ENCODE measurements at places on chromosomes 4 and X.

DNA sequence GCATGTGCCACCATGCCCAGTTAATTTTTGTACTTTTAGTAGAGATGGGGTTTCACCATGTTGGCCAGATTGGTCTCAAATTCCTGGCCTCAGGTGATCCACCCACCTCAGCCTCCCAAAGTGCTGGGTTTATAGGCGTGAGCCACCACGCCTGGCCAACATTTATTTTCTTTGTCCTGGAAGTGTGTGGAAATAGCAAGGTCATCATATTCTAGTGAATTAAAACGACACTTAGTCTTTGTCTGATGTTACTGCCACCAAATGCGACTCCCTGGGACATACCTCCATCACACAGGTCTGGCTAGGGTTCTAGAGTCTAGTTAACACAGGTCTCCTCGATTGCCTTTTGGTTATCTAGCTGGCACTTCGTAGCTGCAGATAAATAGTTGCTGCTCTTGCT is 203.1 kb downstream of the AASDH start:
- no peak overlapping the region for H3K27ac ChIP-seq
- H3K4me3 ChIP-seq, result no peak overlapping the region
- H3K36me3 ChIP-seq, result no peaks in the 10 kb centered on the region

DNA sequence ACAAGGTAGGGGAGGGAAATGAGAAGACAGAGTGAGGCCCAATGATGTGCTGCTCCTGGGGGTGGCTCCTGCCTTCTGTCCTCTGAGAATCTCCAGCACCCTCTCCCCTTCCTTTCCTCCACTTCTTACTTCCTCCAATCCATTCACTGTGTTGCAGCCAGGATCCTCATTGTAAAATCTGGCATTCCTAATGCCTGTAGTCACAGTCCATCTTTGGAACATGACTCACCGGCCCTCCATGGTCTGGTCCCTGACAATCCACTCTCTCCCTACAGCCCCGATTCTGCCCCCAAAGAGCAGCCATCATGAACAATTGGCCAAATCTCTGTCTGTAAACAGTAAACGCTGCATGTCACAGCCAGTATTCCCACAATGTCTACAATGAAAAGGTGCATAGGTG is 72.9 kb downstream of the CLNK start:
- DNase-seq, result no peak
- no peak overlapping the region for H3K27ac ChIP-seq
- no peaks in the 10 kb centered on the region for H3K36me3 ChIP-seq
- no peaks in the 10 kb centered on the region for H3K27me3 ChIP-seq
- no peaks in the 10 kb centered on the region for H3K4me1 ChIP-seq

DNA sequence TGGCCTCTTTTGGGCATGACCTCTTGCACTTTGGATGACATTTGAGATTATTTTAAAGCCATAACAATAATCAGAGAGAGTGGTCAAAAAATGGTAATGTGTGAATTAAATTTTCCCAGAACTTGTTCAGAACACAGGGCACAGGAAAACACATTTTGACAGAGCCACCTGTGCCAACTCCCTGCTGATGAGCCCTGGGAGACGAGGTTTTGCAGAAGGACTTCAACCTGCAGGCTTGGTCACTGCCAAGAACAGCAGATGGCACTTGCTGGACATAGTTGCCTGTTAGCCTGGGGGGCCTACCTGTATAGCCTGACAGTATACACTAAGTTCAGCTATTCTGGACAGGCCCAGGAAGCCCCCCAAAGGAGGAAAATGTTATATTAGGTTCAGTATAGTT is 277.8 kb upstream of the EMCN start:
- H3K36me3 ChIP-seq, result no peaks in the 10 kb centered on the region
- no peaks in the 10 kb centered on the region for H3K27me3 ChIP-seq
- no peaks in the 10 kb centered on the region for H3K4me1 ChIP-seq
- H3K27ac ChIP-seq, result no peak overlapping the region

GRCh38 chr4:120718979-120719566 is 203.5 kb downstream of the PRDM5 start:
- peak; percentile 37 for DNase-seq
- no peaks in the 10 kb centered on the region for H3K4me1 ChIP-seq
- H3K36me3 ChIP-seq, result no peaks in the 10 kb centered on the region
- no peak overlapping the region for H3K27ac ChIP-seq

- H3K4me1 ChIP-seq, result peaks cover 14% of the 10 kb centered on the region
- peak overlapping the region; percentile 54 for H3K27ac ChIP-seq
- no peaks in the 10 kb centered on the region for H3K27me3 ChIP-seq
- no peak for DNase-seq
- H3K36me3 ChIP-seq, result no peaks in the 10 kb centered on the region
These were observed 78.9 kb downstream of the NDST3 start for GRCh38 chr4:118113220-118113619.

- H3K4me1 ChIP-seq, result no peaks in the 10 kb centered on the region
- H3K27me3 ChIP-seq, result peaks cover 10% of the 10 kb centered on the region
- H3K27ac ChIP-seq, result no peak overlapping the region
- H3K4me3 ChIP-seq, result no peak overlapping the region
These were observed 44.8 kb upstream of the TMEM150C start for GRCh38 chr4:82606622-82607021.

GRCh38 chr4:94803181-94803580 is 45.4 kb downstream of the BMPR1B start:
- H3K36me3 ChIP-seq, result no peaks in the 10 kb centered on the region
- no peak overlapping the region for H3K27ac ChIP-seq
- H3K4me3 ChIP-seq, result no peak overlapping the region
- no peak for DNase-seq

- no peak overlapping the region for H3K4me3 ChIP-seq
- no peaks in the 10 kb centered on the region for H3K27me3 ChIP-seq
These were observed 187.8 kb upstream of the NUDT6 start for GRCh38 chr4:123110147-123110546.

DNA sequence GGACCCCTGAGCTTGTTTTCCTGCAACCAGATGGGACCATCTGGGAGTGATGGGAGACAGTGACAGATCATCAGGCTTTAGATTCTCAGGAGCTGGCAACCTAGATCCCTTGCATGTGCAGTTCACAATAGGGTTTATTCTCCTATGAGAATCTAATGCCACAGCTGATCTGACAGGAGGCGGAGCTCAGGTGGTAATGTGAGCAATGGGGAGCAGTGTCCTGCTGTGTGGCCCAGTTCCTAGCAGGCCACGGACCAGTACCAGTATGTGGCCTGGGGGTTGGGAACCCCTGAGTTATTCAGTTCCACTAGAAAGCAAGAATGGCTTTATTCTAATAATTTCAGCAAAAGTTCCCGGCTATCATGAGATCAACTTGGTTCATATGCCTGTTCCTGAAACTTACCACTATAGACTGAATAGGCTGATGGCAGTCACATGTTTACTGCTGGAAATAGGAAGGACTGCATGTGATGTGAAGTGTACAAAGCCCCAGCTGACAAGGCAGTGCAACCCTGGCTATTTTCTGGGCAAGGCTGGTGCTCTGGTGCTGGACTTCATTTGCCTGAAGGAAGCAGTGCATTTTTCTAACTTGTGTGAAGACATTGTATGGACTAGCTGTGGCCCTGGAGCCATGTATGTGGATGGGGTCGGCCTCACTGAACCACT is 107.2 kb downstream of the SPRY1 start:
- H3K36me3 ChIP-seq, result peaks cover 1% of the 10 kb centered on the region
- peaks cover 26% of the 10 kb centered on the region for H3K4me1 ChIP-seq
- no peak overlapping the region for H3K4me3 ChIP-seq
- H3K27ac ChIP-seq, result no peak overlapping the region
- H3K27me3 ChIP-seq, result no peaks in the 10 kb centered on the region

GRCh38 chr4:84691800-84692199 is 108.9 kb downstream of the CDS1 start:
- H3K36me3 ChIP-seq, result no peaks in the 10 kb centered on the region
- peaks cover 9% of the 10 kb centered on the region for H3K4me1 ChIP-seq
- H3K27me3 ChIP-seq, result peaks cover 5% of the 10 kb centered on the region
- H3K4me3 ChIP-seq, result no peak overlapping the region

DNA sequence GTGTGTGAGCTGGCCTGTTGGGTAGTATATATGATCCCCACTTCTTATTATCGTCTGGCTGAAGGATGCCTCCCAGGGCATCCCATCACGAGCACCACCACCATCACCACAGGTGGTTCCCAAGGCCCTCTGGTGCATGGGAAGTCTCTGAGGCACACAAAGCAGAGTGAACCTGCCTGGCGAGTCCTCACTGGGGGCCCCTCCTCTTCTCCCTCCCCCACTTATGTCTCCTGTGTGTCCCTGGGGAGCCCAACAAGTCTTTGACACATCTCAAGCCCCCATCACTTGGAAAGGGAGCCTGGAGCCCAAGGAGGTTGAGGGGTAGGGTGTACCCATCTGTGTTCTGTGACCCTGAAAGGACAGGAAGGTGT is 45.5 kb upstream of the NKX1-1 start:
- no peaks in the 10 kb centered on the region for H3K36me3 ChIP-seq
- no peak overlapping the region for H3K27ac ChIP-seq
- H3K4me3 ChIP-seq, result no peak overlapping the region
- H3K4me1 ChIP-seq, result no peaks in the 10 kb centered on the region
- peaks cover under 1% of the 10 kb centered on the region for H3K27me3 ChIP-seq
- no peak for DNase-seq

- H3K27ac ChIP-seq, result no peak overlapping the region
- no peaks in the 10 kb centered on the region for H3K36me3 ChIP-seq
- H3K4me1 ChIP-seq, result no peaks in the 10 kb centered on the region
- peaks cover 3% of the 10 kb centered on the region for H3K27me3 ChIP-seq
These were observed 291.2 kb upstream of the HS3ST1 start for GRCh38 chr4:11719879-11720278.

DNA sequence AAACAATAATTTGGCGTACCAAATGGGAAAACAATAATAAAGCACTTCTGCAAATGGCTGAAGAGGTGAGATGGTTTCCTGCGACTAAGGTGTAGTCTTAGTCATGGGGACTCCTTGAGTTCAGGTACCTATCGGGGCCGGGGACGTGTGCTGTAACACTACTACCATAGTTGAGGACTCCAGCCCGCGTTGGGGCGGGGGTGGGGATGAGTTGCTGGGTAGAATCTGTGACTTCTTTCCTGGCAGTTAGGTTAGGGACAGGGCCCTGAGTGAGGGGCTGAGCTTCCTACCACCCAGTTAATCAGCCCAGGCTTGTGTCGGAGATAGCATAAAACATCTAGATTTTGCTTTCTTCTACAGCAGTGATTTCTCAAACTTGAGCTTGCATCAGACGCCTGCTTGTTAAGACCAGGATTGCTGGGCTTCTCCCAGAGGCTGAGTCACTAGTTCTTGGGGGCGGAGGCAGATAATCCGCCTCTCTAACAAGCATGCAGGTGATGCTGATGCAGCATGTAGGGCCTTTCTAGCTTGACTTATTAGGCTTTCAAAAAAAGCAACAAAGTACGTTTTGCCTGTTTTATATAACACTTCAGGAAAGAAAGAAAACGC is 30.2 kb downstream of the RBBP7 start:
- no peak for DNase-seq
- H3K36me3 ChIP-seq, result peaks cover 35% of the 10 kb centered on the region
- no peak overlapping the region for H3K27ac ChIP-seq

All from activated CD8-positive, alpha-beta T cell treated with anti-CD3 and anti-CD28 coated beads, Interleukin-2, amount 10 ng/mL, durations not matched to agents 7 days and 5 days (primary cell).